ENCODE measurements at places on chromosomes 3 and 15. TPM values are rescaled to one million over a fixed set of nuclear protein-coding genes. Genes with fewer than 3 reads are reported as not detected.
A peak's percentile ranks its signal among the peaks of the same experiment; 100 is the strongest.

HEG1 gene
- polyA plus RNA-seq = 32.0 TPM

CPLX3 gene
- not detected for polyA plus RNA-seq

SST gene
- polyA plus RNA-seq = 3.1 TPM

GRCh38 chr15:99507504-99508310 lies 58.1 kb upstream of the MEF2A start:
- no peaks in the 10 kb centered on the region for H3K36me3 ChIP-seq
- peak; percentile 63 for DNase-seq
- H3K27ac ChIP-seq = peak overlapping the region; percentile 21
- H3K4me1 ChIP-seq = peaks cover 29% of the 10 kb centered on the region
- no peaks in the 10 kb centered on the region for H3K27me3 ChIP-seq

- H3K27me3 ChIP-seq = no peaks in the 10 kb centered on the region
- no peak for DNase-seq
- H3K4me3 ChIP-seq = no peak overlapping the region
- H3K36me3 ChIP-seq = peaks cover 18% of the 10 kb centered on the region
- no peak overlapping the region for H3K27ac ChIP-seq
- no peaks in the 10 kb centered on the region for H3K4me1 ChIP-seq
Observed at GRCh38 chr15:61869656-61870055, 190.6 kb downstream of the VPS13C start.

GRCh38 chr3:52341123-52341522 lies 25.0 kb downstream of the DNAH1 start:
- H3K27me3 ChIP-seq = no peaks in the 10 kb centered on the region
- H3K4me1 ChIP-seq = peaks cover 18% of the 10 kb centered on the region
- no peak for DNase-seq
- H3K36me3 ChIP-seq = no peaks in the 10 kb centered on the region
- H3K27ac ChIP-seq = no peak overlapping the region
- H3K4me3 ChIP-seq = no peak overlapping the region

DNA sequence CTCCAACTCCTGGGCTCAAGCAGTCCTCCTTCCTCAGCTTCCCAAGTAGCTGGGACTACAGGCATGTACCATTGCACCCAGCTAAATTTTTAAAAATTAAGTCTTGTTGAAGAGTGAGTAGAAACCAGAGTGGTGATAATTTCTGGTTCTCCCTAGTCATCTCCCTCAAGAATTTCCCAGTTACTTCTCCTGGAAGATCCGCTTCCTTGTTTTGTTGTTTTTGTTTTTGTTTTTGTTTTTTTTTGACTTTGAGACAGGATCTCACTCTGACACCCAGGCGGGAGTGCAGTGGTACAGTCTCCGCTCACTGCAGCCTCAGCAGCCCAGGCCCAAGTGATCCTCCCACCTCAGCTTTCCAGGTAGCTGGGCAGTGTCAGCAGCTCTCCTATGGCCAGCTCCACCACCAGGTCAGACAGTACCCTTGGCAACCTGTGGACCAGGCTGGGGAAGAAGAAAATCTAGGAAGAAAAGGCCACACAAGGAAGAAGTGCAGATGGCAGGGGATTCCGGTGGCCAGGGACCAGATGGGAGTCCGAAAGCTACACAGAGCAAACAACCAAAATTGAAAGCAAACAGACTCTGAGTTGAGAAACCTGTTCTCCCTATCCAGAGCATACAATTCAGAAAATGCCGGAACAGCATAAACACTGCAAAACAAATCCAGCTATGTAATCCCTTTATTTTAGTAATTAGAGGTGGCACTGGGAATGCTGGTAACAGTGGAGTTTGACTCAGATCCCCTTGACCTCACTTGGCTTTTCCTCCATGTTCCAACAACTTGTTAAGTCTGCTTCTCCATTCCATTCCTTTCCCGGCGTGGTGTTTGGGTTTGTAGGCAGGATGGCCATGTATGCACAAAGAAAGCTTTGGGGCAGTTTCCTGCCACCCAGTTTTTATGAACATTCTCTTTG lies 266.6 kb upstream of the CTDSPL start:
- no peaks in the 10 kb centered on the region for H3K27me3 ChIP-seq
- H3K36me3 ChIP-seq = no peaks in the 10 kb centered on the region
- H3K27ac ChIP-seq = no peak overlapping the region
- H3K4me1 ChIP-seq = no peaks in the 10 kb centered on the region
- DNase-seq = no peak

- no peaks in the 10 kb centered on the region for H3K27me3 ChIP-seq
- no peaks in the 10 kb centered on the region for H3K36me3 ChIP-seq
- H3K4me3 ChIP-seq = no peak overlapping the region
- no peaks in the 10 kb centered on the region for H3K4me1 ChIP-seq
- DNase-seq = no peak
Observed at GRCh38 chr3:19363071-19363470, 214.8 kb downstream of the KCNH8 start.

All from GM23248 (cell line).